Myocyte (in vitro differentiated cells): ENCODE measurements at places on chromosomes 7 and 10.

- no peak for DNase-seq
These were observed 335.8 kb upstream of the MBL2 start for GRCh38 chr10:53108317-53108934.

- no peak for DNase-seq
These were observed 181.3 kb downstream of the RTKN2 start for GRCh38 chr10:62087329-62087728.

DNA sequence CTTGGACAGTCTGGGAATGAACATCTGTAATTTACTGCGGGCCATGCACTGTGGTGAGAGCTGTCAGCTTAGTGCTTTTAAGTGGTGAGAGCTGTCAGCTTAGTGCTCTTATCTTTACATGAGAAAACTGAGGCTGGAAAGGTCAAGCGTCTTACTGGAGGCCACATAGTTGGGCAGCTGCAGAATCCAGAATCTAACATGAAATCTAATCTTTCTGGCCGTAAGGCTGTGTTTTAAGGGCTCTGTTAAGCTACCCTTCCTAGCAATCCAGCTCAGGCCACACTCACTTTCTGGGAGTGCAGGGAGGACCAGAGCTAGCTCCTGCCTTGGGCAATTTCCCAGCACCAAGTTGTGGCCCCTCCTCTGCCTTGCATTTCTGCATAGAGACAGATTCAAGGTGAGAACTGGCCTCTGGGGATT is 70.2 kb downstream of the SORCS3 start:
- no peak for DNase-seq

- no peak for DNase-seq
These were observed 66.9 kb downstream of the ANLN start for GRCh38 chr7:36456548-36456947.

DNA sequence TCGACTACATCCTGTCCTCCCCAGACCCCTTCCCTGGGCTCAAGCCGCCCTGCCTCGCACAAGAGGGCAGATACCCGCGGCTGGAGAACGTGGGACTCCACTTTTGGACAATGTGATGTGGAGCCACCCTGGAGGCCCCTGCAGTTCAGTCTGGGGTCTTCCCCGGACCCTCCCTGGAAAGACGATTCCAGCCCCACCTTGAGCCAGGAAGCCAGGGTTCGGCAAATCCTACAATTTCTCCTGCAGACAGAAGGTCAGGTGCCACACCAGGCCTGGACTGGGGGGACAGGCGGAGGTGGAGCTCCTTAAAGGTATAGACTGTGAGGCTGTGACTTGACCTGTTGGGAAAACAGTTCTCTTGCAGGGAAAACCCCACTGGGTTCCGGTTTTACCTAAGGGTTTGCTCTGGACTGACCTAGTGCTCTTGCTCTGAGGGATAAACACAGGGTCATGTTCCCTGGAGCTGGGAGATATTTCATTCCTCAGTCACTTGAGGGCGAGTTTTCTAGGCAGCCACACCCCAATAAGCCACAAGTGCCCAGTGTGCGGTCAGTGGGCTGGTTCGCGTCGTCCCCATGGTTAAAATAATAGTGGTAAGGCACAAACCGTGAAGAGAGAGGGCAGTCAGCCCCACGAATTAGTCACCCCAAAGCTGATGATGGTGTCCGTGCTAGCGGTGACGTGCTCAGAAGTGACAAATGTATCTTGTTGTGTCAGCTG is 1.6 kb downstream of the FOXL3 start:
- DNase-seq = peak; percentile 97

DNA sequence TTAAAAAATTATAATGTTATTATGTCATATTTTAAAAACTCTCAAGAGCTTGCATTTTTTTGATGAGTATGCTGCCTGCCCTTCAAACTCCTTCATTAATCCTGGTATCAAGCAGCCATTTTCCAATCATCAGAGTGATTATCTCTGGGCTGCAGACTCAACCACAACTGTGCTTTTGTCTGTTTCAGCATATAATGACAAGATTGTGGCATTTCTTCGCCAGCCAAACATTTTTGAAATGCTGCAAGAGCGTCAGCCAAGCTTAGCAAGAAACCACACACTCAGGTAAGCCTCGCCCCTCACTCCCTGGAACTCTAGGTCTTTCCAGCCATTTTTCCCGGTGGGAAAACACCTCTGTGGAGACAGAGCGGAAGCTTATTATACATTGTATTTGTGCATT is 90.0 kb upstream of the STK17A start:
- DNase-seq = no peak

DNA sequence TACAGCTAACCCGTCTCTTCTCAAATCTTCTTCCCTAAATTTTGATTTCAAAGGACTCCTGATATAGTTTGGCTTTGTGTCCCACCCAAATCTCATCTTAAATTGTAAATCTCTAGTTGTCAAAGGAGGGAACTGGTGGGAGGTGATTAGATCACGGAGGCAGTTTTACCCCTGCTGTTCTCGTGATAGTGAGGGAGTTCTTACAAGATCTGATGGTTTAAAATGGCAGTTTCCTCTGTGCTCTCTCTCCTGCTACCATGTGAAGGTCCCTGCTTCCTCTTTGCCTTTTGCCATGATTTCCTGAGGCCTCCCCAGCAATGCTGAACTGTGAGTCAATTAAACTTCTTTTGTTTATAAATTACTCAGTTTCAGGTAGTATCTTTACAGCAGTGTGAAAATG is 269.3 kb downstream of the POLR1F start:
- no peak for DNase-seq
